CD4-positive, alpha-beta T cell treated with Interleukin-15 for 4 hours (primary cell): ENCODE measurements at places on chromosomes 2 and 18.

GRCh38 chr2:43068041-43068533 is 158.3 kb downstream of the ZFP36L2 start:
- DNase-seq: no peak

GRCh38 chr18:59699750-59700534 is 2.7 kb upstream of the CCBE1 start:
- no peak for DNase-seq

GRCh38 chr2:136206613-136207012 is 88.7 kb upstream of the CXCR4 start:
- DNase-seq: no peak

DNA sequence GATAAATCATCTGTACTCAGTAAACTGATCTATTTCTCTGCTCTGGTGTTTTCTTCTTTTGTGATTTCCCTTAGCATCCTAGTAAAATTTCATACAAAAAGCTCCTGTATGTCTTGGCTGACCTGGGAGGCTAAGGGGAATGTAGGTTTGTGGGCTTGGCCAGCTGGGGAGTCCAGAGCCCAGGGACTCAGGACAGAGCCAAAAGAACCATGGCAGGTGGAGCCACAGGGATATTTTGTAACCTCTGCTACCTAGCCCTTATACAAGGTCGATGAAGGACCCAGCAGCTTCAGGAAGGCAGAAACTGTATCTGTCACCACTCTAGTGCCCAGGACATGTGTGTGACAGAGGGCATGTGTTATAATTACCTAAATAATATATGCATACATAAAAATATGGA is 22.7 kb upstream of the ZCCHC2 start:
- DNase-seq: no peak

GRCh38 chr2:162244541-162245031 is 1.3 kb upstream of the FAP start:
- no peak for DNase-seq

DNA sequence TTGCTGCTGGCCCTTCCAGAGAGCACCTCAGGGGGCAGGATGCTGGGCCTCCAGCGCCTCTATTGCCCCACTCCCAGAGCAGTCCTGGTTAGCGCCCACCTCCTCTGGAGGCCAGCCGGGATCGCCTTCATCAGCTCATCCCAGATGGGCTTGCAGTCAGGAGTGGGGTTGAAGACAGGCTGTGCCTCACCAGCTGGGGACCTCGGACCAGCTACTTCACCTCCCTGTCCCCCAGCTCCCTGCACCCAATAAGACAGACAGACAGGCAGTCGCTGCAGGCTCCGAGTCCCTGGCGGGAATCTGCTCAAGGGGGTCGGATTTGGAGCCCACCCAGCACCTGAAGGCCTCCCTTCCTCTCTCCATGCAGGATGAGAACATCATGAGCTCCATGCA is 18.9 kb upstream of the FAHD2A start:
- no peak for DNase-seq

DNA sequence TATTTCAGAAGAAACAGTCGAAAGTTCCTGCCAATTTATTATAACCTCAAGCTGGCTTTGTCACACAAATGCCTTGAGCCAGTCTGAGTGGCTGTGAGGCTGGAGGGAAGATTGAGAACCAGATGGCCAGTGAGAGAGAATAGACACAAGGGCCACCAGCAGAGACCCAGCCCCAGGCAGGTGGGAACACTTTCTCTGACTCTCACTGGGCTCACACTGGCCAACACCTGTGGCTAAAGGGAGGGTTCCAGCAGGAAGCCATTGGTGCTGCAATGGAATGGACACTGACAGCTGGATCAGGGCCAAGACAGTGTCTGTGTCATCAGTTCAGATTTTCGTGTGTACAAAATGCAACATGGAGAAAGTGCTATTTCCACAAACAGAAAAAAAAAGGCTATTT is 29.9 kb downstream of the LOXHD1 start:
- no peak for DNase-seq

- DNase-seq: no peak
These were observed 17.3 kb upstream of the ASXL2 start for GRCh38 chr2:25895610-25896009.

- no peak for DNase-seq
These were observed 32.2 kb downstream of the GPR39 start for GRCh38 chr2:132448771-132449170.

DNA sequence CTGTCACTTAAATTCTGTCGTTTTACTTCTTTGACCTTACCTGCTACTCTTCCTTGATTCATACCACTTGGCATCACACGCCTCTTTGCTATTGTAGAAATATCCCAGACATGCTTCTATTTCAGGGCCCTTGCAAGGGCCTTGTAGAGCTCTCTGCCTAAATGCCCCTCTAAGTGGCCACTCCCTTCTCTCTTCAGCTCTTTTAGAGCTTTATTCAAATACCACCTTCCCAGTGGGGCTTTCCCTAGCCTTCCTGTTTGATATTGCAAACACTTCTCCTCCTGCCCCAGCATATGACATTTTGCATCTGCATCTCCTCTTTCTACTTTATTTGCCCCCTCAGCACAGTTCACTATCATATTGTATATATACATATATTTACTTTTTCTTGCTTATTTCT is 54.0 kb downstream of the PELI1 start:
- DNase-seq: no peak

DNA sequence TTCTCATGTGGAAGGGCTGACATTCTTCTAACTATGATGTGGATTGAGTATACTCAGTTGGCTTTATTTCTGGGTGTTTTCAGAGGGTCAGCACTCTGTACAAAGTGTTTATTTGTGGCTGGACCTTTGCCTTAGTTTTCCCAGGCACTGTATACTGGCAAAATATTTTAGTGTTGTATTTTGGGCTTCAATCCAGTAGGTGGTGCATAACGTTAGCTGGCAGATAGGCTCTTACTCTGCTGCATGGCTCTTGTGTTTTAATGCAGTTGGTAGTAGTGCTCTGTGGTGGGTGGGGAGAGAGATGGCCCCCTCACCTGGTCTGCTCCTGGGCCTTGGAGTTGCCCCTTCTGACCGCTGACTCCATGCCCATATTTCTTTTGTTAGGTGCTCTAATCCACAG is 75.6 kb upstream of the REG3A start:
- DNase-seq: no peak

GRCh38 chr2:190379249-190379964 is 28.7 kb upstream of the MFSD6 start:
- no peak for DNase-seq

DNA sequence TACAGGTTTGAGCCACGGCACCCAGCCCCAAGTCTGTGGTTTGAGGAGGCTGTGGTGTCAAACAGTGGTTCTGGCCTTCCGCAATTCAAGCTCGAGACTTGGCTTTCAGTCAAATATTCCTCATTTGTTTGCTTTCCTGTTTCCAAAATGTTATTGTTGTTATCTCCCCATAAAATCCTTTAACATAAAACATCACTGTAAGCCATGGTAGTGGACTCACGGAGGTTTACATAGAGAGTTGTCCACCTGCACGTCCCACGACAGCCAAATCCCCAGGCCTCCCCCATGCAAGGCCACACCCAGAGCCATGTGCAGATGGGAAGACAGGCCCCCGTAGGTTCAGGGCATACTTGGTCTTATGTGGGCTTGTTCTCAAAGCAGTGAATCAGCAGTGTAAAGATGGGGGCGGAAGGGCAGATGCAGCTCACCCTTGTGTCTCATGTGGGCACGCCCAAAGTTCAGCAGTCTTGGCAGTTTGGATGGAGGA is 18.9 kb upstream of the ST3GAL5 start:
- DNase-seq: no peak

DNA sequence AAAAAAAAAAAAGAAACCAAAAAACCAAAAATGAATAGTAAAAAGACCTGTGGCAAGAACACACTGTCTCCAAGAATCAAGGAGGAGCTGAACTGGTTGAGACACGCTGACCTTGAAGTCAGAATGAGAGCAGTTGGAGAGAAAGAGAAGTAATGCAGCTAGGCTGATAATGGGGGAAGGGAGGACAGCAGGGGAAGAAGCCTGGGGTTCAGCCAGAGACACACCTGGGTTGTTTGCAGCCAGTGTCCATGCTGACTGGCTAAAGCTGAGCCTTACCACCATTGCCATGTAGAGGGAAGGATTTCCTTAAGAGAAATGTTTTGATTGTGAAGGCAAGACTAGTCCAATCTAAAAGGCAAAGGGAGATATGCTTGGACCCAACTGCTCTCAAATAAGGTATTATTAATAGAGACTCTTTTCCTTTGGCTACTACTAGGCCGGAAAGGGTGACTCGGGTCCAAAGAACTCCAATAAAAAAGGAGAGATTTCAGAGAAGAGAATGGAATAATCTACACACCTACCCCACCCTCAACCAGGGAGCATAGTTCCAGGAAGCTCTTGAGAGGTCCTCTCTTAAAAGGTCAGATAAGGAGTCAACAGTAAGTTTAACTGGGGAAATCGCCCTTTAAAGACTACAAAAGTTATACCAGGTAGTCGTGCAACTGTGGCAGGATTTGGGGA is 25.2 kb upstream of the REL start:
- DNase-seq: no peak

- DNase-seq: no peak
These were observed 9.2 kb downstream of the DLGAP1 start for GRCh38 chr18:4445902-4446301.

- no peak for DNase-seq
These were observed 294.9 kb upstream of the STON1 start for GRCh38 chr2:48235076-48235475.

DNA sequence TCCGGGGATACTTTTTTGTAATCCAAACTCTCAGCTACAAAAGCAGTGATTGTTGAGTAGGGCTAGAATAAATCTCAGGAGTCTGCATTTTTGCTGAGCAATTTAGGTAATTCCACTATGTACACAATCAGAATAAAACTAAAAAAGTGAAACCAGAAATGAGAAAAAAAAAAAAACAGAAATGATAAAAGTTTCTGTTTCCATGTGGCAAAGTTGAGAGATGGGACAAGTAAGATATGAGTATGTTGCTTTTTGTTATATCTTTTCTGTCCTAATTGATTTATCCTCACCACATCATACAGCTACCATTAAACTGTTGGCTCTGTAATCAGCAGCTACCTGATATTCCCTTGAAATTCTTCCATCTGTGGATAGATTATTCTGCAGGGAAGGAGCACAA is 92.7 kb downstream of the VWC2L start:
- no peak for DNase-seq

- DNase-seq: no peak
These were observed 146.6 kb downstream of the ERBB4 start for GRCh38 chr2:212392043-212392442.

DNA sequence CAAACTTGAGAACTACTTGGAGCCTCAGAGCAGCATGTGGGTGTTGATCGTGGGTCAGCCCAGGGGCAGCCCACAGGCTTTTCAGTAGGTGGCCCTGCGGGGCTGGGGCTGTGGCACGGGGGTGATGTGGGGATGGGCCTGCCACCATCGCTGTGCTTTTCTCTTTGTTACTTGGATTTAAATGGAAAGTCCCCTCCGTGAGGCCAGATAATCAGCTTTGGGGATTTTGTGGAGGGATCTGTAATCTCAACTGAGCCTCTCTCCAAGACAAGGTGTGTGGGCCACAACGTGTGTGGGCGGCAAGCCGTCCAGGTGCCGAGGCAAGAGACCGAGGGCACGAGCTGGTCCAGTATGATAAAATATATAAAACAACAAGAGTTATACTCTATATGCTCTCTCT is 16.7 kb downstream of the COLEC11 start:
- DNase-seq: no peak
